ENCODE measurements at places on chromosomes 2 and 18. TPM values are rescaled to one million over a fixed set of nuclear protein-coding genes. Genes with fewer than 3 reads are reported as not detected.

DNA sequence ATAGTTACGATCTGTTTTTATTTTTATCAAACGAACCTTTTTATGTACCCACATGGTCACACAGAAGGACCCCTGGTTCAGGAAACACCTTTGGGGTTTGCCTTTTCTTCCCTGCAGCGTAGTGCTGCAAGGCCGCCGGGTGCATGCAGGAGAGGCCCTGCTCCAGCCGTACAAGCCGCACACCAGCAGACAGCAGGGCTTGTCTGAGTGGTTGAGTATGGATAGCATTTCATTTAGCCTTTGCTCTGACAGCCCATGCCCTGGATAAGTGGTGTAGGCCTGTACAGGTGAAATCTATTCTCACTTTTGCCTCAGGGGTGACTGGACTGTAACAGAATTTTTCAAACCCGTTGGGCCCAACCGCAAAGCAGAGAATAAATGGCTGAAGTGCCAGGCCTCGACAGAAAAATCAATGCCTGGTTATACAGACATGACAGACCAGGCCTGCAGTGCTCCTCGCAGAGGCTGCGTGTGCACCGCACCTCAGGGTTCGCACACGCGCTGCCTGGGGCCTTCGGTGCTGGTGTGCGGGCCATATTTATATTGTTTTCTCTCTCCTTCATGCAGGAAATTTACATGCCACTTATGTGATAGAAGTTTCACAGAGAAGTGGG lies 279.1 kb downstream of the ZNF407 start:
- no peak for DNase-seq

- no peak for DNase-seq
These were observed 312.9 kb upstream of the CDH19 start for GRCh38 chr18:66916834-66917233.

- no peak for DNase-seq
These were observed 529.2 kb upstream of the LINC00305 start for GRCh38 chr18:64678048-64678447.

DNA sequence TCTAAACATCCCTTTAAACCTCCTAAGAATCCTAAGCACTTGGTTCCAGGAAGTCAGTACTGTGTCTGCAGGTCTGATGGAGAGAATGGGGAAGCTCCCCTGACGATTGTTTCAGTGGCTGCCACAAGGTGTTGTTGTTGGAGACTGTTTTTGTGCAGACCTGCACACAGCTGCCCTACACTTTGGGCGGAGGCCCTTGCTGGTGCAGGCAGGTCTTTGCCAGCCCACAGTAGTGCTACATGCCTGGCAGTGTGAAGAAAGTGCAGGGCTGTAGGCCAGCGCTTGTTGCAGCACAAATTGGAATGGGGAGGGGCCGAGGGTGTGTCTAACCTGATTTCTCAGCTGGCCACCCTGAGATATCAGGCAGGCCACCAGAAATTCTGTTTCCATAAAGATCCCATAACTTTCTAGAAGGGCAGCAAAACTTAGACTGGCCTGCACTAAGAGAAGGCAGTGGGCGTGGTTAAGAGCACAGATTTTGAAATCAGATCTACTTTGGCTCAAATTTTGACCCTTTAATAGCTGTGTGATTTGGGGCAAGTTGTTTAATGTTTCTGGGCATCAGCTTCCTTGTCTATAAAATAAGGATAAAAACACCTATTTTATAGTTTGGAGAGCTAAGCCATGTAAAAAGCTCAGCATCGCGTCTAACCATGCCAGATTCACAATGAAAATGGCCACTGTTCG lies 83.7 kb upstream of the SLC1A4 start:
- no peak for DNase-seq

GRCh38 chr18:23939366-23939765 lies 75.2 kb upstream of the TTC39C start:
- DNase-seq, result no peak

DNA sequence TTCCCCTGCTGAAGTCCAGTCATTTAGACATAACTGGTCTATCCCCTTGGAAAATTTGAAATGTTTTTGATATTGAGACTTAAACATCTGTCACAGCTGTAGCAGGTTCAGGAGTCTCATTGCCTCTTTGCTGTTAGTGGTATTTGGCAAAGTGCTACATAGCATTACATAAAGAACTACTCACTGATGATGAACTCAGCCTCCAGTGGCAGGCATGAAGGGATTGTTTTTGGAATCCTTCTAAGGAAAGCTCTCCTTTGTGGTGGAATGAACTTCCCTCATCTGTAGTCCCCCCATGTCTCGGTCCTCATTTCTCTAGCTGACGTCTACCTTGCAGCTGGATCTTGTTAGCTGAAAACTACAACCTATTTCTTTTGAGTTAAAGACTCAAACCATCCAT lies 111.6 kb downstream of the TACR1 start:
- peak; percentile 25 for DNase-seq

GRCh38 chr18:48575301-48575657 lies 36.4 kb downstream of the CTIF start:
- DNase-seq, result no peak

The NPHP1 gene
- 2.5 TPM for polyA plus RNA-seq

The SLC4A5 gene
- polyA plus RNA-seq, result 0.20 TPM

The DPP4 gene
- 9.8 TPM for polyA plus RNA-seq

Measured in IMR-90 (cell line).